ENCODE measurements at places on chromosomes 1 and 21.

DNA sequence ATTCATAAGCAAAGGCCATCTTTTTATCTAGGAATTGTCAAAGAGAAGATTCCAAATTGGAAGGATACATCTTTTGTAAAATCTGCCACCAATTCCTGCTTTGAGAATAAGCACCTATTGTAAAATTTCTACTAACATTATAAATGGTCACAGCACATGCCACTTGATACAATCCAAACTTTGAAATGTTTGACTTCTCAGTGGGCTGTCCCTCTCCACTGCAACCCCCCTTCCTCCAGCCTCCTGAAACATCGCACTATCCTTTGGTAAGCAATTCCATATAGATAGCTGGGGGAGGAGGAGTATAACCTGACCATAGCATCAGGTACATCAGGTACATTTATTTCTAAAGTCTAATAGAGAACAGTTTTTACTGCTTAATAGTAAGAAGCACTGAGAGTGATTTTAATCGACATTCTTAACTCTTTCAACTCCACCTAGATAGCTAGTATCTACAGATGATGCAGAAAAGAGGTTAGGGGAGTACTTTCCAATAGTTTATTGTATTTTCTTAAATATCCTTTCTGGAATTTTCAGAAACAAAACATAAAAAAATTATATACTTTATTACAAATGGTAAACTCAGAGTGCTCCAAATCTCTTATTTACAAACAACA, 2.9 kb downstream of the JUN start:
- DNase-seq: no peak

DNA sequence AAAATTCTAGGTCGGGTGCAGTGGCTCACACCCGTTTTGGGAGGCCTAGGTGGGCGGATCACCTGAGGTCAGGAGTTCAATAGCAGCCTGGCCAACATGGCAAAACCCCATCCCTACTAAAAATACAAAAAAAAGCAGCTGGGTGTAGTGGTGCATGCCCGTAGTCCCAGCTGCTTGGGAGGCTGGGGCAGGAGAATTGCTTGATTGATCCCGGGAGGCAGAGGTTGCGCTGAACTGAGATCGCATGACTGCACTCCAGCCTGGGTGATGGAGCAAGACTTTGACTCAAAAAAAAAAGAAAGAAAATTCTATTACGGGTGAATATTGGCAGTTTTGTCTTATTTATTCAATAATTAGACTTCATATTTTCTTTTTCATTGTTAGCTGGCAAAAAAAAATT, 62.1 kb downstream of the SNX7 start:
- DNase-seq: no peak

DNA sequence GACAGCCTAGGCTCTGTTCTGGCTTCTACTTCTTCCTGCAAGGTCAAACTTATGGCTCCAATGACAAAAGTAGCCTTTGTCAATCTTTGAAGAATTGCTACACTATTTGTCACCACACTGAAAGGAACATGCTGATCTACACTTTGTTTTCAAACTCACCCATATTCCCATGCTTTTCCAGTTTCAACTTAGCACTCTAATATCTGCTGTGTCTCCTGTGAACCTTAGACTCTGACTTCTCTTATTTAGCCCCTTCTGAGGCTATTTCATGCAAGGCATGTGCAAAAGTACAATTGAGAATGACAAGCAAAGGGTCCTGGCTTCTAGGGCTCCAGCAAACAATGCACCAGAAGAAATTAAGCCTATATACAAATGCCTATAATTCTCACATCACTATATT, 374.9 kb downstream of the VAV3 start:
- no peak for DNase-seq

- DNase-seq: peak; percentile 75
Observed at GRCh38 chr1:110647254-110647891, 27.4 kb downstream of the KCNA3 start.

- DNase-seq: no peak
Observed at GRCh38 chr1:212213784-212214183, 71.4 kb upstream of the PPP2R5A start.

- DNase-seq: no peak
Observed at GRCh38 chr21:42860345-42860744, 19.0 kb downstream of the WDR4 start.

GRCh38 chr1:221416723-221417122, 325.2 kb downstream of the DUSP10 start:
- no peak for DNase-seq

GRCh38 chr1:170666541-170667254, 2.8 kb downstream of the PRRX1 start:
- no peak for DNase-seq

GRCh38 chr1:6658359-6659060, 33.8 kb downstream of the THAP3 start:
- DNase-seq: no peak

DNA sequence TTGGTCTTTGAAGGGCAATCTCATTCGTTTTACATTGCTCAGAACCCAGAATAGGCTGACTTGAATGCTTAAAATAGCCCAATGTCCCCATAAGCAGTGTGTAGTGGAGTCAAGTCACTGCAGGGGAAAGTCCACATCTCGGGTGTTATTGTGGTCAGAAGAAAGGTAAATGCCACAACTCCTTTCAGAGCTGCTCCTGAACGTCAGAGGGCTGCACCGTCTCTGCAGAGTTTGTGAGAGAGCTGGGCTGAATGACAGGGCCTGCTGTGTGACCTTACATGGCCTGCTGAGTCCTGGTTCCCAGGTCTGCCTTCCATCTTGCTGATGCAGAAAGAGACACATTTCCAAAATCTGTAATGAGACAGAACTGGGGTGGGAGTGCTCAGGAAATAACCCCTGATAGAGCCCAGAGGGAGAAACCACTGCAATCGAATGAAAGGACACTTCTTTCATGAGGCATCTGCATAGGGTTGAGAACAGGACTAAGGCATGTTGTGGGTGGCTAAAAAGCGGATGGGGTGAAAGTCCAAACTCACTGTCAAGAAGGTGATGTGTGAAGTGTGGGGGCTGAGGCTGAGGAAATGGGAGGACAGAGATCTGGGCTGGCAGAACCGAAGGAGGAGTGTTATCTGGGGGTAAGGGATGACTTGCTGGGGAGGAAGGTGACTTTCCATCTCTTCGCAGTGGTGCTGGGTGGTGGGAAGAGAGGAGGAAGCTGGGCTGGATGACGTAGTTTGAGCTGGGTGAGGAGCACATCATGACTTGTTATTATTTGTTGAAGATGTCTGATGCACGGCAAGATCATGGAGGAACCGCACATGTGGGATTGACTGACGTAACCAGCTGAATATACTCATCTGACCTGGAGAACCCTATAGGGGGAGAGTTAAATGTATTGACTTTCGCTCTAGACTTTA, 33.7 kb downstream of the XCL2 start:
- DNase-seq: peak; percentile 11

DNA sequence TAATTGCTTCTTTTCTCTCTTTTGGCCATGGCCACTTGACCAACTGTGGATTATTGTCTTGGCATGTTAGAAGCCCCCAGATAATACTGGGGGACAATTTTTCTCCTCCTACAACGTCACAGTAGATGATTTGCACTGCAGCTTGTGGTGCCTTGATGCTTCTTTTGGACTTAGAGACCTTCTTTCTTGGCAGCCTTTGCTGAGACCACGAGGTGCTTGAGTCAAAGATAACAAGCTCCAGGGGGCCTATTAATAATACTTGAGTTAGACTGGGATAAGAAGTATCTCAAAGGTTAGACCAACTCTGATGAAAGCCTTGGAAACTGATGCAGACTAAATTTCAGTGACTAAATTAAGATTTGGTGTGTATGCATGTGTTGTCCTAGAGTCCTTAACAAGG, 3.2 kb downstream of the PPP1R12B start:
- no peak for DNase-seq

DNA sequence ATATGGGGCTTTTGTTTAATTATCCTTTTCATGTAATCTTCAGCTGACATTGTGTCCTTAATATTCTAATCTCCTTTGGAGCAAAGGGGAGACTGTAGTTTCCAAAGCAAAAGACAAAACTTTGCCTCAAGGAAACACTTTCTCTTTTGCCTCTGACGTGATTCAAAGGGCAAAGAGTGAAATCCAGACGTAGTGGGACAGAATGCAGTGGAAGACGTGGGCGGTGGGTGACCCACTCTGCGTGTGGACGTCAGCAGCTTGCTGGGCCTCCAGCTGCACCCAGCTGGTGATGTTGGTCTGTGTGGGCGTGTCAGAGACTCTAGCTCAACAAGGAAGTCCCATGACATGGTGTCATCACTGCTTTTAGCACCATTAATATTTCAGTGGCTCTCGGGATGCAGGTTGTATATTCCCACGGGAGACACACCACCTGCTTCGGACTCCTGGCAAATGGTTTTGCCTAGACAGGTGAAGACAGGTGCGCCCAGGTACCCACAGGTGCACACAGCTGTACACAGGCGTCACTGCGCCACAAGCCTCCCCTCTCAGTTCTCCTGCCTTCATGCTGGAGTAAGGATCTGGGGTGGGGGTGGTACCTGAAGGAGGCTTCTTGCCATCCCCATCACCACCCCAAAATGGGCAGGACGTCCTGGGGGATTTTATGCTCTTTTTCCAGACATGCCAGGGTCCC, 292.1 kb upstream of the VAMP3 start:
- DNase-seq: no peak

DNA sequence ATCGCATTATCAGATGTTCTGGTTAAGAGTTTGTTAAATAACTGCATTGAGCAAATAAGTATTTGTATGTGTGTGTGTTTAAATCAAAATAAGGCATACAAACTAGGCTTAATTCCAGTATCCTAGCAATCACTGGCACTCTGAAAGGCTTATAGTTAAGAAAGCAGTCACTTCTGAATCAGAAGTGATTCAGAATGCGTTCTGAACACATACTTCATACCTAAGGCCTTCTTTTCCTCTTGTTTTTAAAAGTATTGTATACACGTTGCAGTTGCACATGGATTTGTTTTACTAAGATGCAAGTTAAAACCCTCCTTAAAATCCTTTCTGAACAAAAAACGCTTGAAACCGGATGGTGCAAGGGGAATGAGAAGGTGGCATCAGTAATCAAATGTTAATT, 238.4 kb upstream of the DMRTA2 start:
- no peak for DNase-seq

DNA sequence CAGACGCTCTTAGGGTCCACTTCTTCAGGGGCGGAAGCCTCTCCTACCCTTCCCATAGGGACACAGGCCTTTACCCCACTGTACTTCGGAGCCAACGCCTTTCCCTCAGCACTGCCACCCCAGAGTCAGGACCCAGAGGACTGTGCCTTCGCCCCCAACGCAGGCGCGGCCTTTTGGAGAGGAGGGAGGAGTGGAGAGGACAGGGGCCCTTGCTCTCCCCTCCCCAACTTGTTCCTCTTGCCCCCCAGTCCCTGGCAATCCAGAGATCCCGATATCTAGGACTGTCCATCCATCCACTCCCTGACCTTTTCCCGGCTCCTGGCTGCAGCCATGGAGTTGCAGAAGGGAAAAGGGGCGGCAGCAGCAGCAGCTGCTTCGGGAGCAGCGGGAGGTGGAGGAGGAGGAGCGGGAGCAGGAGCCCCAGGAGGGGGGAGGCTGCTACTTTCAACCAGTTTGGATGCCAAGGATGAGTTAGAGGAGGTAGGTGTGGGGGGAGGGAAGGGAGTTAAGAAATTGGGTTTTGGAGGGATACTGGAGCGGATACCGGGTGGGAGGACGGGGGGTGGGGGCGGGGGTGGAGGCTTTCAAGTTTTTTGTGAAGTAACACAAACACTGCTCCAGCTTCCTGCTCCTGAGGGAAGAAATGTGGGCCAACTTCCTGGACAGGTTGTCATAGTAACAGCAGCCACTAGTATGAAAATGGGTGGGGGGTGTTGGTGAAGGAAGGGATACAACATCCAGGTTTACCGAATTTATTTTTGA, 636 bp downstream of the INTS3 start:
- DNase-seq: peak; percentile 22

- no peak for DNase-seq
Observed at GRCh38 chr1:179231923-179232322, 2.4 kb upstream of the ABL2 start.

DNA sequence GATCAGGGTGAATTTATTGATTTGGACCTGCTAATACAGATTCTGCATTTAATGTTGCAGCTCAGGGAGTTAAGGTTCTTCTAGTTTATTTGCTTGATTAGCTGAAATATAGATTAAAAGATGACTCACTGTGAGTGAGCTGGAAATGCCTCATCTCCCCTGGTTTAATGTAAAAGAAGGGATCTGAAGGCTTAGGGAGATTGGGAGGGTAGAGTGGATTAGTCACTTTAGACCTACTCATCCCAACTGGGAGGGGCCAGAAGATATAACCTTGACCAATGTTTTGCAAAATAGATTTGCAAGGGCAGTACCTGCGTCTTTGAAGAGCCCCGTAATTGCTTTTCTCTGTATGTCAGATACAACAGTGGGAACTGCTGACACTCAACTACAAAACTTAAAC, 922.8 kb upstream of the ADGRL4 start:
- no peak for DNase-seq

DNA sequence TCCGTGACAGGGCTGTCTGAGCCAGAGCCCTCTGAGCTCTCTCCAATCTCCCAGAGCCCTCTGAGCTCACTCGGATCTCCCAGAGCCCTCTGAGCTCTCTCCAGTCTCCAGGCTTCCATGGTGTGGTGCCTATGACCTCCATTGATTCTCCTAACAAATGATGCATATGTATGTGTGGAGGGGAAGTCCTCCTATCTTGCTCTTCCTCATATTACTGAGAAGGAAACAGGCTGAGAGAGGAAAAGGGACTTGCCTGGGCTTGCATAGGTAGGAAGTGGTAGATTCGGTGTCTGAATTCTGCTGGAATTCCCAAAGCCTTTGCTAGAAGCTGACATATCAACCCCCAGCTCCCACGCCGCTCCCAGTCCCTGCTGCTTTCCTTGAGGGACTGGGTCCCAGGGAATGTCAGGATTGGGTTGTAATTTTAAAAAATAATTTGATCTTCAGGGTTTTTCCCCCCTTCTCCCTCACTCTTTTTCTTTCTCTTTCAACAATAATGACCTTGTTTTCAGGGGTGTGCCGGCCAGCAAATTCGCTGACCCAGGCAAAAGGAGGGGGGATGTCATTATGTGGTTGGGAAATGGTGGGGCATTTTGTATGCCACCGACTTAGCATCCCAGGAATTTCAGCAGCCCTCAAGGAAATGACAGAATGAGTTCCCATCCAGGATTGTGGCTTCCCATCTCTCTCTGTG, 42.3 kb upstream of the RUNX3 start:
- DNase-seq: no peak
